ENCODE measurements at places on chromosomes 5 and 9.

- no peak for DNase-seq
Observed at GRCh38 chr5:14584848-14585247, 3.3 kb downstream of the OTULINL start.

- DNase-seq, result no peak
Observed at GRCh38 chr5:16855485-16855884, 80.6 kb downstream of the MYO10 start.

GRCh38 chr5:87156631-87157030, 111.1 kb upstream of the RASA1 start:
- no peak for DNase-seq

DNA sequence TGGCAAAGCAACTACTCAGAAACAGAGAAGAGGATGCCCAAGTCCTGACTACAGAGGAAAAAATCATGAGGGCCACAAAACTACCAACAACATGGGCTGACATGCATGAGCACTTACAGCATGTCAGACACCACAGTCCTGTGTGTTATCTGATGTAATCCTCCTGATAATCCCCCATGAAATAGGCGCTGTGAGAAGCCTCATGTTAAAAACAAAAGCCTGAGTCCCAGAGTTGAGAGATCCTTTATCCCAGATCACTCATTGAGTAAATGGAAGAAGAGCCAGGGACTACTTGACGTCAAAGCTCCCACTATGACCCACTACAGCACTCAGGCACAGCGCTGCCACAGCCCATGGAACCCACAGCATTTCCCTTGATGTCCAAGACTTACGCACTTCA, 7.2 kb upstream of the SPOCK1 start:
- no peak for DNase-seq

DNA sequence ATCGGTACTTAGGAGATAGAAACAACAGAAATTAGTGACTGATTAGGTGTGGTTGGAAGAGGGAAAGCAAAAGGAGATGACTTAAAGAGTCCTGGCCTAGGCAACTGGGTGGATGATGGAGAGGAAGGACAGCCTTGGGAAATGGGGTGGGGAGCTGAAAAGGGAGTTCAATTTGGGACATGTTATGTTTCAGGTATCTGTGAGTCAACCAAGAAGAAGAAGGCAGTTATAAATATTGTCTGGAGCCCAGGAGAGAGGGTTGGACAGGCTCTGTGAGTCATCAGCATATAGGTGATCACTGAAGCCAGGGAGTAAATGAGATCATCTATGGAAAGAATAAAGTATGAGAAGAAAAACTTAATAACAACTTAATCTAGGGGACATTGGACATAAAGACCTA, 357.7 kb downstream of the NPR3 start:
- DNase-seq, result no peak

DNA sequence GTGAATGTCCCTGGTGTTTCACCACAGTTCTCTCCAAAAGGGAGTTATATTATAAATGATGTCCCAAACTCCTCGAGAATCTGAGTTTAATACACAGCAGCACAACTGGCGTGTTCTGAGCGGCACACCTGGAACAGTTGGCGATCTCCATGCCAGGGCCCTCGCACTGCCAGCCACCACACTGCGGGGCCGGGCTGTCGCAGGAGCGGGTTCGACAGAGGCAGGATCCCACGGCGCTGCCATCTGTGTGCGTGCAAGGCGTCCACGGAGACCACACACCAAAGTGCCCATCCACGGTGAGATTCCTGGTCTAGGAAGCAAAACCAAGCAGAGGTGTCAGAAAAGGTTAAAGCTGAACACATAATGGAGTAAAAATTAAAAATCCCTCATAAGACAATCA, 423.3 kb downstream of the SEMA5A start:
- DNase-seq, result no peak

- no peak for DNase-seq
Observed at GRCh38 chr9:99592834-99593574, 228.7 kb upstream of the NR4A3 start.

GRCh38 chr5:54017580-54017979, 292.8 kb downstream of the ARL15 start:
- DNase-seq, result no peak
